ENCODE measurements at places on chromosomes 4 and X. TPM values are rescaled to one million over a fixed set of nuclear protein-coding genes. Genes with fewer than 3 reads are reported as not detected.

- DNase-seq, result peak; percentile 98
- H3K36me3 ChIP-seq, result no peaks in the 10 kb centered on the region
- peak within 1 kb of the TSS; percentile 63 for H3K4me3 ChIP-seq
- no peaks in the 10 kb centered on the region for H3K27me3 ChIP-seq
- peaks cover 4% of the 10 kb centered on the region for H3K4me1 ChIP-seq
- H3K27ac ChIP-seq, result peak within 1 kb of the TSS; percentile 94
Measured at GRCh38 chr4:99563310-99564186, at the start of gene TRMT10A. TSS of gene TRMT10A (minus strand) at chr4:99564039. CDS start at chr4:99559338, 4,701 bp downstream.

C1QTNF7 gene
- total RNA-seq, result not detected

CYTL1 gene
- 1.1 TPM for total RNA-seq

- H3K27ac ChIP-seq, result no peak overlapping the region
- H3K27me3 ChIP-seq, result peaks cover 16% of the 10 kb centered on the region
- H3K4me1 ChIP-seq, result no peaks in the 10 kb centered on the region
- H3K36me3 ChIP-seq, result no peaks in the 10 kb centered on the region
- DNase-seq, result peak; percentile 51
Measured at GRCh38 chrX:129979207-129979920, 3.1 kb upstream of the BCORL1 start.

SPACA5 gene
- total RNA-seq, result not detected

- DNase-seq, result no peak
- no peaks in the 10 kb centered on the region for H3K36me3 ChIP-seq
- no peak overlapping the region for H3K27ac ChIP-seq
- no peaks in the 10 kb centered on the region for H3K4me1 ChIP-seq
- no peaks in the 10 kb centered on the region for H3K27me3 ChIP-seq
Measured at GRCh38 chrX:153423652-153424051, 12.4 kb downstream of the ZFP92 start.

Measured in neural progenitor cell (in vitro differentiated cells).